Fibroblast of villous mesenchyme (primary cell): ENCODE measurements at places on chromosomes 1 and 21. TPM values are rescaled to one million over a fixed set of nuclear protein-coding genes. Genes with fewer than 3 reads are reported as not detected.

Gene ANGPTL3
- total RNA-seq: under 0.01 TPM in 1 of 2 replicates, not detected in the other

Gene RCSD1
- total RNA-seq: 0.64 and 1.3 TPM in 2 replicates

Gene ANKRD35
- total RNA-seq: 1.3 TPM in 2 replicates

Gene LMX1A
- total RNA-seq: not detected in 2 replicates

Gene CD52
- not detected in 2 replicates for total RNA-seq

Gene TFAP2E
- total RNA-seq: under 0.01 and 0.32 TPM in 2 replicates

Gene NCAM2
- total RNA-seq: 5.2 and 7.1 TPM in 2 replicates

Gene FCRL2
- total RNA-seq: not detected in 2 replicates

Gene ATP1A2
- total RNA-seq: not detected in 2 replicates

Gene KRTAP10-3
- total RNA-seq: not detected in 2 replicates

Gene SH3GLB1
- total RNA-seq: 44.5 and 47.9 TPM in 2 replicates

Gene MIXL1
- 0.43 TPM in 1 of 2 replicates, not detected in the other for total RNA-seq

Gene CCDC185
- not detected in 2 replicates for total RNA-seq

Gene WNT3A
- not detected in 2 replicates for total RNA-seq
